GM12864 (cell line): ENCODE measurements at places on chromosomes 6 and 20.

- no peak for DNase-seq
These were observed 115.3 kb upstream of the ECI2 start for GRCh38 chr6:4250645-4251044.

DNA sequence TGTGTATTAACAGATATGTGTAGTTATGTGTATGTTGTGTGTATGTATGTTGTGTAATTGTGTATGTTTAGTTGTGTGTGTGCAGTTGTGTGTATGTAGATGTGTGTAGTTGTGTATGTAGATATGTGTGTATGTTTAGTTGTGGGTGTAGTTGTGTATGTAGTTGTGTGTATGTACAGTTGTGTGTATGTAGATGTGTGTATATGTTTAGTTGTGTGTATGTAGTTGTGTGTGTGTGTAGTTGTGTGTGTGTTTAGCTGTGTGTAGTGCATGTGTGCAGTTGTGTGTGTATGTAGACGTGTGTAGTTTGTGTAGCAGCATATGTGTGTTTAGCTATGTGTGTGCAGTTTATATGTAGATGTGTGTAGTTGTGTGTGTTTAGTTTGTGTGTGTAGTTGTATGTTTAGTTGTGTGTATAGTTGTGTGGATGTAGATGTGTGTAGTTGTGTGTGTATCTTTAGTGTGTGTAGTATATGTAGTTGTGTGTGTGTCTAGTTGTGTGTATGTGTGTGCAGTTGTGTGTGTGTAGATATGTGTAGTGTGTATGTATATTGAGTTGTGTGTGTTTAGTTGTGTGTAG lies 16.3 kb downstream of the SIRT5 start:
- DNase-seq: no peak

- no peak for DNase-seq
These were observed 317.2 kb upstream of the AGPAT4 start for GRCh38 chr6:161590961-161591627.

GRCh38 chr6:71324194-71324785 lies 35.7 kb downstream of the OGFRL1 start:
- DNase-seq: no peak

- no peak for DNase-seq
These were observed 31.1 kb downstream of the NCOA7 start for GRCh38 chr6:125821825-125822281.

- DNase-seq: no peak
These were observed 38.6 kb downstream of the ZC2HC1B start for GRCh38 chr6:143902827-143903226.

DNA sequence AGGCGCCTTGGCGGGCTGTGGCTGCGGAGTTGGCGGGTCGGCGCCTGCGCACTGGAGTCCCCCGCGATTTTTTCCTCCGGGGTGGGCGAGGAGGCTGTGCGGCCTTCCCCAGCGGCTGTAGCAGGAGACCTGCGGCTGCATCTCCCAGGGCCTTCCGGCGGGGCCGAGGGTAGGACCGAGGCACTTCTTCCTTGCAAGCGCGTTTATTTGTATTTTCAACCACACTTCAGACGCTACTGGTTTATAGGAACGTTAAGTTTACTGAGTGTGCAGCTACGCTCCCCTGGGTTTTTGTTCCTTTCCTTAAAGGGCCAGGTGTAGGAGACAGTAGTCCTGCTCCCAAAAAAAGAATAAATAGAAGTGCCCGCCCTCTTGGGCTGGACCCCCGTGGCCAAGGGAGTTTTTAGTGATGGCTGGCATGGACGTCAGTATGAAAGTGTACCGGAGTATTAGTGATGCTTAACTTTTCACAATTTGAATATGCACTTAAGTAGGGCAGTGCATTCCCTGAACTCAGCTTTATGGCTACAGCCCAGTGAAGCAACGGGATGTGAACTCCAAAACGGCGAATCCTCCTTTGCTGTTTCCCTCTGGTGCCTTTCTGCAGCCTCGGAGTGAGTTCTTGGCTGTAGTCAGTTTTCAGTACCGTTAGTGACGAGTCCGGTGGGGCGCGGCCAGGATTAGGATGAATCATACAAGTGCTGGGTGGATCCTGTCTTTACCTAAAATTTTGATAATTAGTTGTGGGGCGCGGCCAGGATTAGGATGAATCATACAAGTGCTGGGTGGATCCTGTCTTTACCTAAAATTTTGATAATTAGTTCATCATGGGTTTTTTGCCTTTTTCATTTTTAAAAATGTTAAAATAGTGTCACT lies 1.0 kb upstream of the FBXO5 start:
- peak; percentile 36 for DNase-seq

DNA sequence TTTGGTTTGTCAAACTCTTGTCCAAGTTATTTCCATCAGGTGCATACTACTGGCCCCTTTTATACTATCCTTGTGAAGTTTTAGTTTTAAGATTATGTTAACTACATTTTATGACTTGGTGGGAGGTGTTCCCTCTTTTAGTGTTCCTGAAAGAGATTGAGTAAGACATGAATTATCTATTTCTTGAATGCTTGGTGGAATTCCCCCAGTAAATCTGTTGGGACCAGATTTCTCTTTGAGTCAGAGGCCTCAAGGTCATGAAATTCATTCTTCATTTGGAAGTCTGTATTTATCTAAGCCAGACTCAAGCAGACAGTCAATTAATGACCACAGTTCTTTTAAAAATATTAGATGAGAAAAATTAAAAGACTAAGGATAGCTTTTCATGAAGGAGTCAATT lies 81.3 kb downstream of the MOXD1 start:
- no peak for DNase-seq

DNA sequence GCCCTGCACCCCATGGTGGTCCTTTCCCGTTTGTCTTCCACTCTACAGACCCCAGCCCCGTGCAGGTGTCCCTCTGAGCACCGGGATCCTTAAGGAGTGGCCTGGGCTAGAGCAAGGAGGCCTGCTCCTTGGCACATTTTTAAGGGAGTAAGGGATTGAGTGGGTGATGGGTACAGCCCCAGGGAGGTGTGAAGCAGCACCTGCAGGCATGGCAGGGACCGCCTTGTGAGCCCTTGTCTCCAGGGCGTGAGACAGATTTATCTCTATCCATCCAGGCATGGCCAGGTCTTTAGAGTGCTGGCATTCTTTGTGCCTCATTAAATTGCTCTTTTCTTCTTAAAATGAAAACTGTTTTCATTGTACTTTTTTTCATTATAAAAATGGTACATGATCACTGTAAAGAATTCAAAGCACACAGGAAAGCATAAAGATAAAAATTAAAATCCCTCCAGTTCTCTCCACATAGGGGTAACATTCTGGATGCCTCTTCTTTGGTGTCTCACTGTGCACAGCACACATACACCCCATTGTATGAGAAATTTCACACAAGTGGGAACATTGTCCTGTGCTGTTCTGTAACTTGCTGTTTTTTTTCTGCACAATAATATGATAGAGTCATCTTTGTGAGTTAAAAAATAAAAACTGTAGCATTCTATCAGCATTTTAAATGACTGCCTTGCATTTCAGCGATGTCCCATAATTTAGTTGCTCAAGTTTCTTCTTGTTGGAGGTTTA lies 31.9 kb upstream of the ZNF831 start:
- no peak for DNase-seq

- no peak for DNase-seq
These were observed 10.4 kb upstream of the RNF182 start for GRCh38 chr6:13914351-13914750.

GRCh38 chr6:118283766-118284165 lies 264.3 kb upstream of the PLN start:
- peak; percentile 16 for DNase-seq
